Cardiac septum (tissue), 1 donor: ENCODE measurements at places on chromosomes 12 and 14.

DNA sequence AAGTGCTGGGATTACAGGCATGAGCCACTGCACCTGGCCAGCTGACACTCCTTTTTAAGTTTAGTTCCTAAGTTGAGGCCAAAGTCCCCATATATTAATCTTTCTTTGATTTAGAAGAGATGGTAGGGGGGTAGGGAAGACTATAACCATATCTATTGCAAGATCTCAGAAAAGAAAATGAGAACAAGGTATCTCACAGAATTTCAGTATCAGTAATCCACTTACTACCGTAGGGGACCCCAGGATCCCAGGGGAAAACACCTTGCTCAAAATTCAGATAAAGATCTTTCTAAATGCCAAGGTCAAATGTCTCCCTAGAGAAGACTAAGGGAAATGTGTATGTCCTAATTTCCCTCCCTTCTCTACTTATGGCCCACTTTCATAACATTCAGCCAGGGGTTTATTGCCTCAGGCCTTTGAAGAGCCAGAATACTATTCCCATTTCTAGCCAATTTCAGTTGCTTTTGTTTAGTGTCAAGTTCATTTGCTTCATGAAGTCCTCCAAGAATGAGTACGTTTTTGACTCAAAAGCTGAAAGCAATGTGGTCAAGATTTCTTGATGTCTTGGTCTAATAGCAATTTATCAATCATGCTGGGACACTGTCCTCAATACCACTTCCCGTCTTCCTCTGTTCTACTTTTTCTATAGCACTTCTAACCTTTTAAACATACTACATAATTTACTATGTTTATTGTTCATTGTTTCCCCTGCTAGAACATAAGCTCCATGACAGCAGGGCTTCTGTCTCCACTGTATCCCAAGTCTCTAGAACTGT lies 86.3 kb downstream of the DCAF5 start:
- DNase-seq, result no peak

GRCh38 chr14:82724316-82724715 lies 1190.7 kb upstream of the SEL1L start:
- DNase-seq, result no peak

GRCh38 chr12:106841510-106842302 lies 67.2 kb downstream of the RIC8B start:
- DNase-seq, result no peak

DNA sequence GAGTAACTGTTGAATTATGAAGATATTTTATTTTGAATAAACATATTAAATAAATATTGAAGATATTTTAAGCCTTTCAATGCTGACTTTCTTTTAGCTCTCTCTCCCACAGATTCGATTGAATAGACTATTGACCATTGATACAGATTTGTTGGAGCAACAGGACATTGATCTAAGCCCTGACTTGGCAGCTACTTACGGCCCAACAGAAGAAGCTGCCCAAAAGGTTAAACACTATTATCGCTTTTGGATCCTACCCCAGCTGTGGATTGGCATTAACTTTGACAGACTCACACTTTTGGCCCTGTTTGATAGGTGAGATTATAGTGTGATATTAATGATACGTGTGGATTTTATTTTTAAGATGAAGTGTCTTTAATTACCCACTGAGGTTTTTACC lies 105.6 kb downstream of the PCNX1 start:
- no peak for DNase-seq
